ENCODE measurements at places on chromosomes 1 and 21. TPM values are rescaled to one million over a fixed set of nuclear protein-coding genes. Genes with fewer than 3 reads are reported as not detected.

Gene DMBX1
- not detected for total RNA-seq

Gene HES2
- not detected for total RNA-seq

- H3K27me3 ChIP-seq: no peaks in the 10 kb centered on the region
- H3K4me3 ChIP-seq: no peak overlapping the region
- no peaks in the 10 kb centered on the region for H3K36me3 ChIP-seq
- no peaks in the 10 kb centered on the region for H3K4me1 ChIP-seq
Measured at GRCh38 chr1:221873673-221874072, 131.8 kb upstream of the DUSP10 start.

- no peak overlapping the region for H3K4me3 ChIP-seq
- H3K27ac ChIP-seq: no peak overlapping the region
- DNase-seq: no peak
- no peaks in the 10 kb centered on the region for H3K4me1 ChIP-seq
- no peaks in the 10 kb centered on the region for H3K27me3 ChIP-seq
Measured at GRCh38 chr1:147502760-147503159, 38.5 kb upstream of the BCL9 start.

Gene IFNLR1
- total RNA-seq: 1.2 TPM

GRCh38 chr1:246907472-246907871 lies 24.3 kb downstream of the AHCTF1 start:
- DNase-seq: no peak
- H3K27ac ChIP-seq: no peak overlapping the region
- H3K4me3 ChIP-seq: no peak overlapping the region
- no peaks in the 10 kb centered on the region for H3K27me3 ChIP-seq

Gene CFHR3
- not detected for total RNA-seq

- H3K4me3 ChIP-seq: peak within 1 kb of the TSS; percentile 34
- no peak for DNase-seq
- no peak within 1 kb of the TSS for H3K27ac ChIP-seq
Measured at GRCh38 chr1:58576727-58577653, at the start of gene TACSTD2. Gene TACSTD2, minus strand, starts transcription at chr1:58577252. Its CDS starts 96 bp downstream, at chr1:58577156.

Gene SPRR2A
- total RNA-seq: not detected

GRCh38 chr1:178716111-178716510 lies 8.9 kb upstream of the RALGPS2 start:
- H3K36me3 ChIP-seq: no peaks in the 10 kb centered on the region
- H3K27me3 ChIP-seq: peaks cover 3% of the 10 kb centered on the region
- H3K27ac ChIP-seq: no peak overlapping the region
- no peak for DNase-seq

DNA sequence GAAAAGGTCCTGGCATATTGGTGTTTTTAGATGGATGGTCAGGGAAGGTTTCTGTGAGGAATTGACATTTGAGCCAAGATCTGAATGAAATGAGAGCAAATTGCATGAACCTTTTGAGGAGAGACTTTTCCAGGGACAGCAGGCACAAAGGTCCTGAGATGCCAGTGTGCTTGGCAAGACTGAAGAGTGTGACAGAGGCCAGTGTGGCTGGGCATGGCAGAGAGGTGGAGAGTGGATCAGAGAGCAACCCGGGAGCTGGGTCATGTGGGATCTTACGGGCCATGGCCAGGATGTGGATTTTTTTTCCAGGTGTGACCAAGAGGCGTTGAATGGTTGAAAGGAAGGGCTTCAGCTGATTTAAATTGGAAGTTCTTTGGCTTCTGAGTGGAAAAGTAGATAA lies 3.4 kb downstream of the SCCPDH start:
- no peak for DNase-seq
- H3K27ac ChIP-seq: no peak overlapping the region
- H3K27me3 ChIP-seq: peaks cover 5% of the 10 kb centered on the region
- no peak overlapping the region for H3K4me3 ChIP-seq

DNA sequence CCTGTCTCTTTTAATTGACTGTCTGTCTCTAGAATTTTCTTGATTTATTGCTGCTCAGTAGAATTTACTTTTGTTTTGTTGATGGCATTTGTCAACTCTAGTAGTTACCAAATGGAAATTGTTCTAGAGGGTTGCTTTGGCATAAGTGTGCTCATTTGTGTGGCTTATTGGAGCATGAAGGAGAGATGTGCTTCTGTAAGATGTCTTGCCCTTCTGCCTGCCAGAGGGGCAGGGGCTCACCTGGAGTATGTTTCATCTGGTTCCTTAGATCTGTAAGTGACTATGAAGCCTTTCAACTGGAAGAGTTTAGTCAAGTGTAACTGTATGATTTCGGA lies 345.5 kb downstream of the DISC1 start:
- DNase-seq: no peak
- no peak overlapping the region for H3K4me3 ChIP-seq
- H3K27me3 ChIP-seq: no peaks in the 10 kb centered on the region
- no peaks in the 10 kb centered on the region for H3K4me1 ChIP-seq

DNA sequence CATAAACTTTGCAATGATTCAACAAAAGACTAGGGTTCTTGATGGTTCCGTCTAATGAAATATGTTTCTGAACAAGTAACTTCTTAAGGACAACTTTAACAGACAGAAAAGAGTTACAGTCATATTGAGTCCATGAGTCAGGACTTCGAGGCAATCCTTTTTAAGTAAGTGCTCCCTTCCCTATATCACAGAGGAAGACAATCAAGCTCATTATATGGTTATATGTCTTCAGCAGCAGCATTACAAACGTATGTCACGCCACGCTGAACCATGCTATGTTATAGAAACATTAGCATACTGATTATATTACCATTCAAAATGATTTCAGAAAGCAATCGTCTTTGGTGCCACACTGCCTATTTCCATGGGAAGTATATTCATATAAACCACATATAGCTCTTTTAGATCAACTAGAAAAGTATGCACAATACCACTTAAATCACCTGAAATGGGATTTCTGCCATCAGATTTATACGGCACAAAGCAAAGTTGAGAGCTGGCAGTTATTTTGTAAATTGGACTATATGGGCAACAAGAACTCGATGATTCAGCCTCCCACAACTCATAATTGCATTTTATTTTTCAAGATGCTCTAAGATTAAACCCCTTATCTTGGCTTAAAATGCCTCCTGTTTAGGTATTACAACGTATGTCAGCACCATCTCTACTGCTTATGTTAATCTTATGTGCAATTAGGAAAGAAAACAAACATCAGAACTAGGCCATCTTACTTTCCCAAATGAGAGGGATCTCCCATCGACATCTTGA lies 111.3 kb upstream of the SAMSN1 start:
- no peaks in the 10 kb centered on the region for H3K36me3 ChIP-seq
- H3K27ac ChIP-seq: no peak overlapping the region

GRCh38 chr21:33896691-33897090 lies 18.9 kb downstream of the ATP5PO start:
- no peak overlapping the region for H3K27ac ChIP-seq
- H3K4me3 ChIP-seq: no peak overlapping the region
- peaks cover 7% of the 10 kb centered on the region for H3K4me1 ChIP-seq
- H3K36me3 ChIP-seq: peaks cover 3% of the 10 kb centered on the region

Gene CLCA2
- total RNA-seq: not detected

GRCh38 chr21:42313501-42313969 lies 1.7 kb downstream of the TFF3 start:
- H3K36me3 ChIP-seq: no peaks in the 10 kb centered on the region
- H3K4me3 ChIP-seq: no peak overlapping the region
- H3K27me3 ChIP-seq: no peaks in the 10 kb centered on the region
- DNase-seq: no peak
- no peak overlapping the region for H3K27ac ChIP-seq
- peaks cover 11% of the 10 kb centered on the region for H3K4me1 ChIP-seq

Gene DENND2C
- total RNA-seq: 2.0 TPM

Gene PLCH2
- total RNA-seq: 47.6 TPM

DNA sequence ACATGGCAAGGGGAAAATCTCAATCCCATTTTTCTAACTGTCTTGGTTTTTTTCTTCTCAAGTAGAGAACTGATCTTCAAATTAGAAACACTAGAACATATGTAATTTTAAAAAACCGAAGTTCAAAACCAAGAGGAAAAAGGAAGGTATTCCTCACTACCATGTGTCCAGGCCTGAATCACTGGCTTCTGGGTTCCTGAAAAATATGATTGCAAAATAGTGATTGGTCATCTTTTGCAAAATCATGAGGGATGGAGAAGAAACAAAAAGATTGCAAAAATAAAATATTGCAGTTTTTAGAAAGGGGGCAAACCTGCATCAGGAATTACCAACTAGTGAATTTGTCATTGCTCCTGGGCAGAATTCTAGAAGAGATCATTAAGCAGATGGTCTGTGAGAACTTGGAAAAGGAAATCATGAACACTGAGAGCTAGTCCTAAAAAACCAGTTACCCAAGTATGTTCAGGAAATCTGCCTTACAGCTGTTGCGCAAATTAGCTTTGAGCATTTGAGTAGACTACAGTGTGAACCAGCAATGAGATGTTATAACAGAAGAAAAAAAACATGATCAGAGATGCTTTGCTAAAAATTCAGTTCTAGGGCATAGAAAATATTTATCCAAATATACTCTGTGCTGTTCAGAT lies 49.4 kb downstream of the SPATA46 start:
- no peaks in the 10 kb centered on the region for H3K4me1 ChIP-seq
- H3K4me3 ChIP-seq: no peak overlapping the region
- H3K27me3 ChIP-seq: no peaks in the 10 kb centered on the region
- no peaks in the 10 kb centered on the region for H3K36me3 ChIP-seq

Gene SOX13
- 1.9 TPM for total RNA-seq

GRCh38 chr1:178379807-178380206 lies 117.0 kb downstream of the CLEC20A start:
- no peak overlapping the region for H3K27ac ChIP-seq
- no peak for DNase-seq
- H3K4me3 ChIP-seq: no peak overlapping the region
- H3K27me3 ChIP-seq: no peaks in the 10 kb centered on the region
- no peaks in the 10 kb centered on the region for H3K4me1 ChIP-seq
- H3K36me3 ChIP-seq: no peaks in the 10 kb centered on the region

DNA sequence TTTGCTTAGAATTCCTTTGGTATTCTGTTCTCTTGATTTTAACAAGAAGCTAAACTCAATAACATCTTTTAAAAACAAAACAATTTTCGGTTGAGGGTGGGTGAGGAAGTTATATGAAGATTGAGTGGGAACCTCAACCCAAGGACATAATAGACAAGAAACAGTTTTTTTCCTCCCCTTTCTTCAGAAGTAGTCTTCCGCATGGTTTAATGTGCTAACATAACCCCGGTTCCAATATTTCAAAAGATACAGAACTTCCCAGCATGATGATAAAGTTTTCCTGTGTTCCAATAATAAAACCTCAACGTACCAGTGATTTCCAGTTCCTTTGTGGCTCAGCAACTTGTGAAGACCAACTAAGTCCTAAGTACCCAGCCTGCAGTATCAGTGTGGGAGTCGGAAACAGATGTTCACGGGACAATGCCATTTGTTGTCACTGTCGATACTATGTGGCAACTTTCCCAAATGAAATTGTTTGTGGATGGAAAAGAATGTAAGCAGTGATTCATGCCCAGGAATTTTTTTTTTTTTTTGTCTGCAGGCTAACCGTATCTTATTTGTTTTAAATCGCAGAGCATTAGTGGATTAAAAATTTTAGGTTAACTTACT lies 48.5 kb downstream of the NR5A2 start:
- no peaks in the 10 kb centered on the region for H3K27me3 ChIP-seq
- no peak for DNase-seq
- no peak overlapping the region for H3K27ac ChIP-seq
- H3K4me1 ChIP-seq: no peaks in the 10 kb centered on the region

DNA sequence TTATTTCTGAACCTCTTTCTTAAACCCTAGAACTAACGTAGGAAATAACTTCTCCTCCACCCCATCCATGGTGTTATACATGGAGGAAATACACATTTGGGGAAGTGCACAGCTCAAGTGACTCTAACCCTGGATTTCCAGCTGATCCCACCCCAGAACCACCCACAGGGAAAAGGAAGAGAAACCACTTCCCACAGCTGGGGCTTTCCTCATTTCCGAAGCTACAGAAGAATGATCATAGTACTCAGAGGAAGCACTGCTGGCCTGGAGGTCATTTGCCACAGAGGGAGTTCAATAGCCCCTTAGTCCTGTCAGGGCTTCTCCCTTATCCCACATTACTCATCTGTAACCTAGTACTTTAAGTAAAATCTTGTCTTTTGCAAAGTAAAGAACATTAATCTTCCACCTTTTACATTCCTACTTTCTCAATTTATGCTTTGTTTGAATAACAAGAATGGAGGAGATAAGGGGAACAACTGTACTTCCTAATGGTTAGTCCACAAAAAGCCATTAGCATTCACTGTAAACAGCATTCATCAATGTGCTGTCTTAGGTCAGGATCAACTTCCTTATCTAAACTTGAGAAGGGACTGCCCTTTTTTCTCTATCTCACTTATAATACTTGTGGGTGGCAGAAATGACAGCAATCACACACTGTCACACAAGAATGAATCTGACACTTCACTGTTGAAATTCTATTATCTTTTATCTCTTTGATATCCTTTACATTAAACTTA lies 63.0 kb upstream of the RGS1 start:
- no peaks in the 10 kb centered on the region for H3K27me3 ChIP-seq
- H3K27ac ChIP-seq: no peak overlapping the region
- H3K36me3 ChIP-seq: no peaks in the 10 kb centered on the region
- no peak overlapping the region for H3K4me3 ChIP-seq
- H3K4me1 ChIP-seq: peaks cover 16% of the 10 kb centered on the region
- no peak for DNase-seq

GRCh38 chr1:12760256-12760795 lies 13.2 kb upstream of the PRAMEF12 start:
- no peaks in the 10 kb centered on the region for H3K36me3 ChIP-seq
- no peaks in the 10 kb centered on the region for H3K4me1 ChIP-seq
- peaks cover 4% of the 10 kb centered on the region for H3K27me3 ChIP-seq
- H3K4me3 ChIP-seq: no peak overlapping the region

Gene MFAP2
- not detected for total RNA-seq

DNA sequence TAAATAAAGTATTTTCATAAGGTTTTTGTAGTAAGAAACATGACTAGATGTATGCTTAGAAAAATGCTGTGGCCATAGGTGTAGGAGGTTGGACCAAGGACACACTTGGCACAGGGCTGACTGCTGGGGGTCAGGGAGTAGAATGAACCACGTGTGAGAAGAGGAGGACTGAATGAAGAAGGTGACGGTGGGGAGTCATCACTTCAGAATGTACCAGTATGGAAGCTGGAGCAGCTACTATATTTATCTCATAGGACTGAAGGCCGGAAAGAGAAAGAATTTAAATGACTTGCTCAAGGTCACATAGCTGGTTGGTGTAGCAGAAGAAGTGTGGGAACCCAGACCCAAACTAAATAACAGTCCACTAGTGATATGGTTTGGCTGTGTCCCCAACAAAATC lies 79.8 kb upstream of the HAO2 start:
- no peak overlapping the region for H3K27ac ChIP-seq
- no peak overlapping the region for H3K4me3 ChIP-seq
- no peaks in the 10 kb centered on the region for H3K27me3 ChIP-seq
- DNase-seq: no peak

DNA sequence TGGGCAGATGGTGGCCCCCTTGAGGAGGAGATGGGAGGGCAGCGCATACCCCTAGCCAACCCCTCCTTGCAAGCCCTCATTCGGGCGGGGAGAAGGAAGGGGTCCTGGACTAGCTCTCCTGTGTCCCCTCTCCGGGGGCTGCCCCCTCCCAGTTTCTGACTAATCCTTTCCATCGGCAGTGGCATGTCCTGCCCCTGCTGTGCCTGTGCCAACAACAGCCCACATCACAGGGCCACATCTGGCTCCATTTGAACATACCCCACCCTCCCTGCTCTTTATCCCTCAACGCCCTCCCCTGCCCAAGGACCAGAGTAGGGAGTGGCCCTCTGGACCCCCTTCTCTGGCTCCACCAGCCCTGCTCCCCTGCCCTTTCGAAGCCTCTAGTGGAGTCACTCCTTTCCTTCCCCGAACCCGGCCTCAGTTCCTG lies 11.0 kb upstream of the LMNA start:
- H3K4me1 ChIP-seq: peaks cover 57% of the 10 kb centered on the region
- DNase-seq: no peak
- H3K27ac ChIP-seq: no peak overlapping the region
- no peaks in the 10 kb centered on the region for H3K27me3 ChIP-seq

GRCh38 chr21:28906236-28906635 lies 86.4 kb downstream of the LTN1 start:
- H3K4me1 ChIP-seq: no peaks in the 10 kb centered on the region
- H3K27ac ChIP-seq: no peak overlapping the region
- no peaks in the 10 kb centered on the region for H3K36me3 ChIP-seq
- DNase-seq: no peak

Data from CD4-positive, alpha-beta T cell (primary cell).